ENCODE measurements at places on chromosomes 12 and 14.

DNA sequence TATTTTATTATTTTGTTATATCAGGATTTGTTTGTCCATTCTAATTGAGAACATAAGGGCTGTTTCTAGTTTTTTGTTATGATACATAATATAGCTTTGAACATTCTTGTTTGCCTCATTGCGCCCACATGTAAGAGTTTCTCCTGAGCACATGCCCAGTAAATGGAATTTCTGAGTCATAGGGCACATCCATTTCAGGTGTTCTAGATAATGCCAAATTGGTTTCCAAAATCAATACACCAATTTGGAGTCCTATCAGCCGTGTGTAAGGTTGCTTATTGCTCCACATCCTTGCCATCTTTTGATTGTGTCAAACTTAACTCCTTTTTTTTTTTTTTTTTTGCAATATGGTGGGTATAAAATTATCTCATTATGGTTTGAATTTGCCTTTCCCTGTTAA lies 97.9 kb upstream of the RESF1 start:
- no peak for DNase-seq

- no peak for DNase-seq
Measured at GRCh38 chr14:50026396-50026795, 90.0 kb downstream of the VCPKMT start.

GRCh38 chr14:31945074-31945613 lies 132.0 kb upstream of the ARHGAP5 start:
- no peak for DNase-seq

GRCh38 chr14:103909531-103910261 lies 18.6 kb upstream of the TDRD9 start:
- no peak for DNase-seq

DNA sequence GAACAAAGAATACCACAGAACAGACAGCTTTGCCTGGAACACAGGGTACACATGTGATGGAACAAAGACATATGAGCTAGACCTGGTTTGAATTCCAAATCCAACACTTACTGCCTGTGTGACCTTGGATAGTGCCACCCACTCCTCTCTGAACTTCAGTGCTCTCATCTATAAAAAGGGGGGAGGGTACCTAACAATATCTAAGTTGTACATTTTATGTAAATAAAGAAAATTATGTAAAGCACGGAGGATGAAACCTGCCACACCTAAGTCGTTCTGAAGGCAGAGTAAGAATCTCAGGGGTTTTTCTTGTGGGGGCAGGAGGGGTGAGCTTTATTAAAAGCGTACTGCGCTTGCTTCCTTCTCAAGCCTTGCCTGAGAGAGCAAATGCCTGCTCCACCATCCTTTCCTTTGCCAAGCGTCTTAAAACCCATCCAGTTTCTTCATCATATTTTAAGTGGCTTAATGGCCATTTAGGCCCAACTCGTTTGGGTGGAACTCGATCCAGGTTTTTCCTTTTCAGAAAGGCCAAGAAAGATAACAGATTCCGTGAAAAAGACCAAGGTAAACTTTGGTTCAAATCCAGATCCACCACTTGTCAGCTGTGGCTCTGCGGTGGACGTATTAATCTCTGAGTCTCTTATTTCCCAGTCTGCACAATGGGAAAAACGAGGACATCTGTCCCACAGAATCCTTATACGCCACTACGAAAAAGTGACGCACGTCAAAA lies 946 bp downstream of the DDX24 start:
- DNase-seq: no peak

- DNase-seq: no peak
Measured at GRCh38 chr12:113203852-113204760, 17.2 kb upstream of the TPCN1 start.

GRCh38 chr14:31864937-31865855 lies 211.9 kb upstream of the ARHGAP5 start:
- no peak for DNase-seq

- DNase-seq: no peak
Measured at GRCh38 chr12:45010059-45010458, 40.8 kb downstream of the DBX2 start.

GRCh38 chr12:41142376-41142775 lies 45.7 kb upstream of the PDZRN4 start:
- DNase-seq: no peak

DNA sequence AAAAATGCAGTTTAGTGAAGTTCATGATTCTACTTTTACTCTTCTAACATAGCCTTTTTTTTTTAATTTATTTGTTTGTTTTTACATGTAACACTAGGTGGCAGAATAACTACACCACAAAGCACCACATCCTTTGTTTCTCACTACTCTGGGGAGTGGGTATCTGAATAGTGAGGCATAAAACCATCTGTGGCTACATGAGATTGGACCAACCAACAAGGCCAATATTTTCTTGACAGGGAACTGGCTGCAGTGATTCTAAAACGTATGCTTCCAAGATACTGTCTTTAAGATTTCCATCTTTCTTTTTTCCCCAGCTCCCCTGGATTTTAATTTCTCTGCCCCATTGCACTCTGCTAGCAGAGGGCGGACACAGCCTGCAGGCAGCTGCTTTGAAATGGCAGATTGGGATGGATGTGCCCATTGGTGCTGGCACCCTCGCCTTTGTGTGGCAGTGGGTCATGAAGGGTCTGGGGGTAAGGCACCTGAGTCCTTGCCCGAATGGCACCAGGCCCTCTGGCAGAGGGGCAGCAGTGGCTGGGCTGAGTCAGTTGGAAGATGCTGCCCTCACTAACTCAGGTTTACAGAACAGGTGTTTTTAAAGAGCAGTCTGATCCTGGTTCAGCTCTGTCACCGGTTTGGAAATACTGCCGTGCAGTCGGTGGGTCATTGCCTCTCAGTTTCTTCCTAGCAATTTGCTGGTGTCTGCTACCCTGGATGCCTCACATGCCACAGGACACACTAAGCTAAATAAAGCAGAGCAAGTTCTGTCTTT lies 429.1 kb downstream of the RAD51B start:
- no peak for DNase-seq

DNA sequence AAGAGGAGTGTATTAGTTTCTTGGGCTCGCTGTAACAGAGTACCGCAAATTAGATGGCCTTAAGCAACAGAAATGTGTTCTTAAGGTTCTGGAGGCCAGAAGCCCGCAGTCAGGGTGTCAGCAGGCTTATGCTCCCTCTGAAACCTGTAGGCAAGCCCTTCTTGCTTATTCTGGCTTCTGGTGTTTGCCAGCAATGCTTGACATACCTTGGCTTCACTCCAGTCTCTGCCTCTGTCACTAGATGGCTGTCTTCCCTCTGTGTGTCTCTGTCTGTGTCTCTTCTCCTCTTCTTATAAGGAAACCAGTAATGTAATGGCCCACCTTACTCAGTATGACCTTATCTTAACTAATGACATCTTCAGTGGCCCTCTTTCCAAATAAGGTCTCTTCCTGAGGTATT lies 85.1 kb downstream of the DERA start:
- DNase-seq: no peak

GRCh38 chr14:63996625-63997220 lies 143.9 kb downstream of the SYNE2 start:
- DNase-seq: no peak

DNA sequence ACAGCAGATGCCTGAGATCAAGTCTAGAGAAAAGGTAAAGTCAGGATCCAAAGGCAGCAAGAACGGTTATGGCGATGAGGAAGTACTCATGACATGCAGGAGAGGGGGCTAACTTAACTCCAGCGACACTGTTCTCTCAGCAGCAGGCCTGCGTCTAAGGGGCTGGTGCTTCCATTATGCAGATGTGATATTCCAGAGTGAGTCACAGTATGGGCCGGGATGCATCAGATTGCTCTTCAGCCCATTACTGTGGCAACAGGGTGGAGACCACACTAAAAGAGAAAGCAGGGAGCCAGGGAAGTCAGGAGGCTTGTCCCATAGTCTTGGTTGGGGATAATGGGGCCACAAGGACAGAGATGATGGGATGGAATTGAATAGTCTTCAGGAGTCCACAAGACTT lies 151.8 kb upstream of the NTF3 start:
- DNase-seq: no peak

DNA sequence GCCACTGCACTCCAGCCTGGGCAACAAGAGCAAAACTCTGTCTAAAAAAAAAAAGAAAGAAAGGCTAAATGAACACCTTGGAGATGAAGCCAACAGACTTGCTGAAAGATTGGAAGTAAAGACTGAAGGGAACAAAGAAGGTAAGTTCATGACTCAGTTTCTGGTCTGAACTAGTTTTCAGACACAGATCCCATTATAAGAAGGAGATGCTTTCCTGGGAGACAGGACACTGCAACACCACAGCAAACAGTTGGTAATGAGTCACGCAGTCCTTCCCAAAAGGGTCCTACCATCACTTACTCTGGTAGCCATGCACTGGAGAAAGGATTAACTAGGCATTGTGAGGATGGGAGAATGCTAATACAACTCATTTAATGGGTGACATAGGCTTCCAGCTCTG lies 97.2 kb downstream of the SSPN start:
- DNase-seq: no peak

DNA sequence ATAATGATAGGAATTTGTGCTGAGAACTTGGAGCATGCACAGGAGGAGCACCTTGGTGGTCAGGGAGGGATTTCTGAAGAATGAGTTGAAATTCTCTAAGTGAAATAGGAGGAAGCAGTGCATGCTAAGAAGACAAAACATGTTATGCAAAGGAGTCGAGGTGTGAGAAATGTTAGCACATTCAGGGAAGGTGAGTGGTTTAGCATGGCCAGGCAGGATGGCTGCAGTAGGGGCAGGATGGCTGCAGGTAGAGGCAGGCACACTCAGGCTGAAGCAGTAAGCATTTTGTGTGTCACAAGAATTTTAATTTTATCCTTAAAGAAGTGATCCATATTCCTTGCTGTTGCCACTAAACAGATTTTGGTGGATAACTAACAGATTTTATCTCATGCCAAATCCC lies 46.3 kb downstream of the CATSPERB start:
- DNase-seq: no peak

- DNase-seq: no peak
Measured at GRCh38 chr12:105860561-105861207, 278.1 kb downstream of the NUAK1 start.

- DNase-seq: no peak
Measured at GRCh38 chr12:1080520-1081223, 89.6 kb downstream of the ERC1 start.

DNA sequence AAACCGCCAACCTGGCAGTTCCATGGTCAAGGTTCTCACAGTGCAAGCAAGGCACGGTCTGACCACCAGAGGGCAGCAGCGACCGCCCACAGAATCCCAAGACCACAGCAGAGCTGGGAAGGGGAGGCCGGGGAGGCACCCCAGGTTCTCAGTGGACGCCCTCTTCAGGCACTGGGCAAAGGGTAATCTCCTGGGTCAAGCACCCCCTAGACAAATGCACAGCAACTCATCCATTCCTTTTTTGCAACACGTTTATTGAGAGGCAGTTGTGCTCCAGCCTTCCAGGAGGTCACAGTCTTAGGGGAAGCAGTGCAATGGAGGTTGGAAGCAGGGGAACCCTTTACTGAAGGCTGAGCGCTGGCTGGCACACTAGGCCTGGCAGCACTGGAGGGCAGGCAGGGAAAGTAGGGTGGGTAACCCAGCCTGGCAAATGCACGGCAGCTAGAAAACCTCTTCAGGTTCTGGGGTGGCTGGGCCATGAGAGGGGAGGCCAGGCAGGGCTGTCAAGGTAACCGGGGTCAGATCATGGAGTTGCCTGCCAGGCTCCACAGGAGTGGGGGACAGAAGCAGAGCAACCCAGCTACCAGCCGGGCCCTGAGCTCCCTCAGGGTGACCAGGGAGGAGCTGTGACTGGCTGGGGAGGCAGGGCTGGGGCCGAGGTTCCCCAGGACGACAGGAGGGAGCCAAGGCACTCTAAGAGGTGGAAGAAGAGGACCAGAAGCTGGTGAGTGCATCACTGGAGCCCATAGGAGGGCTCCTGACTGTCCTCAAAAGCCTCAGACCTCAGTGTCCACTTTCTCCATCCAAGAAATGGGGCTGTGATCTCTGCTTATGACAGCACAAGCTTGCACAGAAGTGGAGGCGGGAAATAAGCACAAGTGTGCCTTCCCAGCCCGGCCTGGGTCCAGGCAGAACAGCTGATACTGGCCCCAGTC lies 1.8 kb upstream of the RHOF start:
- DNase-seq: peak; percentile 92

GRCh38 chr14:72024504-72024903 lies 92.3 kb downstream of the RGS6 start:
- no peak for DNase-seq

- no peak for DNase-seq
Measured at GRCh38 chr12:89863968-89864367, 155.3 kb upstream of the ATP2B1 start.

DNA sequence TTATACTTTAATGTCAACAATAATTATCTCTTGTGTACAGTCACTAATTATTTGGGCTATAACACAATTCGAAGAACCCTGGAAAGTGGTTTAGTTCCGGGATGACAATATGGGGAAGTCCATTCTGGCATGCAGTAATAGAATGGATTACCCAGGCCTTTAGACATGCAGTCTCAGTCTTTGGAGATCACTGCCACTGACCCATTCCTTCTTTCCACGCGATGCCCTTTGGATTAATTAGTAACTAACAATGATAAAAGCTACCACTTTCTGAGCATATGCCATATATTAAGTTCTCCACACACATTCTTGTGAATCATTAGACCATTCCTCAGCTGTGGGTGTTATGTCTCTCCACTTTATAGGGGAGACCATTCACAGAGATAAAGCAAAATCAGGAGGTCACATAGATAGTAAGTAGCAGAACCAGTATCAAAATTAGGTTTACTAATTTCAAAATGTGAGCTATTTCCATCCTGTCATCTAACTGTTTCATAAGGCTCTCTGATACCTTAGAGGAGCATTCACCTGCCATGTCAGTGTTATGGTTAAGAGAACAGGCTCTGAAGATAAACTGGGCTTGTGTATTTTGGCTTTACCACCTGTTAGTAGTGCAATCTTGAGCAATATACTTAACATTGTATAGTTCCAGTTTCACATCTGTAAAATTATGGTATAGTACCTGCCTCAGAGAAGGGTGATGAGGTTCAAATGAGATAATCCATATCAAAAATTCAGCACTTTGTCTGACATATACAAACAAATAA lies 27.2 kb upstream of the KCNJ8 start:
- DNase-seq: no peak

DNA sequence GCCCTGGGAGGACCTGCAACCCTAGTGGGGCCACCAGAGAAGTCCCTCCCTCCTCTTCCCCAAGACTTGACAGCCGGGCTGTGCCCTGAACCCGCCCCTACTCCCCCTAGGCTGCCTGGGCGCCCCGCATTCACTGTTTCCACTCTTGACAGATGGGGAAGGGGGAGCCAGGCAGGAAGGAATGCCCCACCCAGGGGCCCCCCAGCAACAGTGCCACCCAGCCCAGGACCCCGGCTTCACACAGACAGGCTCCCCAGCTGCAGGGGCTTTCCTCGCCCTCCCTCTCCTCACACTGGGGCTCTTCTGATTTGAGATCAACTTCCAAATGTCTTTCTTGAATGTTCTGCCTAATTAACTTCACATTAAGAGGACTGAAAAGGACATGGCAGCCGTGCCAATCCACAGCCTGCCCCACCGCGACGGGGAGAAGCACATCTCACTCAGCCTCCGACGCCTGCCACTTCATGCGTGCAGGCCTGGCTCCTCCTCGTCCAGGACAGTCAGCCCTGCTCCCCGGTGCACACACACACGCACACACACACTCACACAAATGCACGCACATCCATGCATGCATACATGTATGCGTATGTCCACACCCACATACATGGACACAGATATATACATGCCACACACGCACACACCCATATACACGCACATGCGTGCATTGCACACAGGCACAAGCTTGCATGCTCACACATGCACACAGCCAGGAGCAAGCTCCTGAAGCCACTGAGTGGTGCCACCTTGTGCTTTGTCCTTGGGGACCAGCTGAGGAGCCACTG lies 19.6 kb upstream of the C14orf180 start:
- no peak for DNase-seq

GRCh38 chr14:97155814-97156213 lies 358.6 kb downstream of the VRK1 start:
- DNase-seq: no peak
